ENCODE measurements at places on chromosomes 12 and 14.

DNA sequence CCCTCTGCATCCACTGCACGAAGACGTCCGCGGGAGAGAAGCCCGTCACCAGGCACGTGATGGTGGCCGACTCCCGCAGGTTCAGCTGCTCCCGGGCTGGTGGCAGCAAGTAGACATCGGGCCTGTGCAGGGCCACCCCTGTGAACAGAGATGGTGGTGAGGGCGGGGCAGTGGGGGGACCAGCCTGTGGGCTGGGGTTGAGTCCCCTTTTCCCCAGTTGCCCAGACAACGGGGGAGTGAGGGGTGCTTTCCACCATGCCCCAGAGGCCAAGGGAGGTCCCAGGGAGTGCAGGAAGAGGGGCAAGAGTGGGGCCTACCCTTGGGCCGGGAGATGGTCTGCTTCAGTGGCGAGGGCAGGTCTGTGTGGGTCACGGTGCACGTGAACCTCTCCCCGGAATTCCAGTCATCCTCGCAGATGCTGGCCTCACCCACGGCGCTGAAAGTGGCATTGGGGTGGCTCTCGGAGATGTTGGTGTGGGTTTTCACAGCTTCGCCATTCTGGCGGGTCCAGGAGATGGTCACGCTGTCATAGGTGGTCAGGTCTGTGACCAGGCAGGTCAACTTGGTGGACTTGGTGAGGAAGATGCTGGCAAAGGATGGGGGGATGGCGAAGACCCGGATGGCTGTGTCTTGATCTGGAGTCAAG is 328.3 kb downstream of the TMEM121 start:
- DNase-seq: no peak

- DNase-seq: no peak
These were observed 293.6 kb downstream of the AKAP6 start for GRCh38 chr14:32622742-32623141.

GRCh38 chr12:67797185-67797741 is 148.7 kb downstream of the DYRK2 start:
- DNase-seq: no peak

- DNase-seq: no peak
These were observed 24.4 kb downstream of the BRI3BP start for GRCh38 chr12:125017801-125018200.

DNA sequence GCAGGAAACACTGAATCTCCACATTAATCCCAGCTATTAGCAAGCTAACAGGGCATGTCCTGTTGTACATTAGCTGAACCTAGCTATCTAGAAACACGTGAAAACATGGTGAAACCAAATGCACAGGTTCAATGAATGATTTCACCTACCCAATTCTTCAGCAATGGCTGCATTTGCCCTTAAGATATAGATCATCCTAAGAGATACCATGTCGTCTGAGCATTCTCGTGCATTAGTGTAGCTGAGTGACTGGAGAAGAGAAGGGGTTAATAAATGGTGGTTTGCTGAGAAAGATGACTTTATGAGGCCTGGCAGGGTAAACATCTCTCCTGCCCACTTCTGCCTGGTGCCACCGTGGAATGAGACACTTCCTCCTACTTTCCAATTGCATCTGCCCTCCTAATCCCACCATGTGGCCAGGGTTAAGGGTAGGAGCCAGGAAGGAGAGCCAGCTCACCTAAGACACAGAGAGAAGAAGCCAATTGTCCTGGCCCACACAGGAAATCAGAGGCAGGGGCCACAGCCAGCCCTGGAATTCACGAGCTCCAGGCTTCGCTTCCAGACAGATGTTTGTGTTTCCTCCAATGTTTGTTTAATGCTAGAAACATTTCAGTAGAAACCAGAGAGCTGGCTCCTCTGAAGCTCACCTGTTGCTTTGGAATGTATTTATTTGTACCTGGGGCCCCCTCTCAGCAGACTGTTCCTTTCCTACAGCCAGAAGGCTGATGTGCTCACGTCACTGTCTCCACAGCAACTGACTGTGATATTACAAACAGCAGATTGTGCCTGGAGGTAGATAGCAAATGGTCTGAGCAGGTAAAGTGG is 126.0 kb upstream of the PARP11 start:
- peak; percentile 11 for DNase-seq
